Stimulated activated CD4-positive, alpha-beta T cell treated with anti-CD3 and anti-CD28 coated beads, Interleukin-1b, Interleukin-23, amount 100 ng/mL, for 48 hours (primary cell): ENCODE measurements at places on chromosomes 11 and 22.

GRCh38 chr22:22110548-22111266, 128.1 kb upstream of the TOP3B start:
- DNase-seq = peak; percentile 41

- DNase-seq = no peak
Measured at GRCh38 chr11:70502677-70503467, 104.5 kb downstream of the CTTN start.

DNA sequence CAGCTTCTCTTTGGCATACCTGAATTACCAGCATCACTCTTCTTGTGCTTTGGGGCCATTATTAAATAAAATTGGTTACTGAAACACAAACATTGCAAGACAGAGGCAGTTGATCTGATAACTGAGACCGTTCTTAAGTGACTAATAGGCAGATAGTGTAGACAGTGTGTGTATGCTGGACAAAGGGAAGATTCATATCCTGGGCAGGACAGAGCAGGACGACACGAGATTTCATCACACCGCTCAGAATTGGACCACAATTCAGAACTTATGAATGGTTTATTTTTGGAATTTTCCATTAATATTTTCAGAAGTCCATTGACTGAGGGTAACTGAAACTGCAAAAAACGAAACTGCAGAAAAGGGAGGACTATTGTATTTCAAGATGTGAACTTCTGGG, 68.6 kb downstream of the LDLRAD3 start:
- no peak for DNase-seq

- no peak for DNase-seq
Measured at GRCh38 chr11:113504586-113504985, 29.4 kb upstream of the DRD2 start.

- DNase-seq = no peak
Measured at GRCh38 chr22:41234815-41235695, 5.7 kb downstream of the CHADL start.
